Stimulated activated CD4-positive, alpha-beta T cell treated with anti-CD3 and anti-CD28 coated beads, Interleukin-15, amount 100 ng/mL, for 1 hour (primary cell): ENCODE measurements at places on chromosomes 2 and 18.

DNA sequence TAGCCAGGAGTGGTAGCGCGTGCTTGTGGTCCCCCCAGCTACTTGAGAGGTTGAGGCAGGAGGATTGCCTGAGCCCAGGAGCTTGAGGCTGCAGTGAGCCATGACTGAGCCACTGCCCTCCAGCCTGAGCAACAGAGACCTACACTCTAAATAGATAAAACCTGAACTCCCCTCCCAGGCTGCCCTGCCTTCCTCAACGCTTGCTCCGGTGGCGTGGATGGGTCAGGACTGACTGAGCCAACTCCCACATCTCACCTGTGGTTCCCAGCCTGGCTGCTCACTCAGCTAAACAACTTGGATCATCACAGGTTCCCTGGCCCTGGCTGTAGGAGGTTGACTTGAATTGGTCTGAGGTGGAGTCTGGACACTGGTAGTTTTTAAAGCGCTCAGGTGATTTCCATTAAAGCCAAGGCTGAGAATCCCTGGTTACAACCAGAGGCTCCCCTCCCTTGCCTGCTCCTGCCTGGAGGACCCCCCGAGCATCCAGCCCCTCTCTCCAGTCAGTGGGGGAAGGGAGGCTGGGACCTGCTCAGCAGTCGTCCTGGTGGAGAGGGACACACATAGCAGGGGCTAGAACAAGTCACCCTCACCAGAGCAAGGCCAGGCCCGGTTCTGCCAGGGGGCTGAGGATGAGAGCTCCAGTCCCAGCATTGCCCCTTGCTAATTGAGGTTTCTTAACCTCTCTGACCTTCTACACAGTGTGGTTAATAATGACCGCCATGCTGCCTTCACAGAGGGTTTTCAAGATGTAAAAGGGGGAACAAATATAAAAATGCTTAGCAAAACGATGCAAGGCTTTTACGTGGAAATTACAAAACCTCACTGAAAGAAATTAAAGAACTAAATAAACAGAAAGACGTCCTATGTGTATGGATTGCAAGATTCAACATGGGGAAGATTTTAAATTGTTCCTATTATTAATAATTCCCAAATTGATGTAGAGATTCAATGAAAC is 46.9 kb upstream of the TAF1B start:
- no peak for DNase-seq

DNA sequence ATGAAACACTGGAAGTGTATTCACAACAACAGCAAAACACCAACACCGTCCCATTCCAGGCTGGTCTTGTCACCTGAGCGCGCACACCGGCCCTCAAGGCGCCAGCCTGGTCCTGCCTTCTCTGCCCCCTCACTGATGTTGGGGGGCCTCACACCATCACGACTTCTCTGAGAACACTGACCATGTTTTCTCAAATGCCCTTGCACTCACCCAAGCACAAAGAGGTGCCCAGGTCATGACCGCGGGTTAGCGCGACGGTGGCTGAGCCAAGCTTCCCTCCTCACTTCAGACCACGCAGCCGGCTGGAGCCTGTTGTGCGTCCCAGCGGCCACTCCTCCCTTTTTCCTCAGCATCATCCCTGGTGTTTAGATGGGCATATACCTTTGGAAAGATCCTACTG is 101.3 kb upstream of the SALL3 start:
- DNase-seq: no peak

GRCh38 chr2:56749152-56749752 is 565.5 kb downstream of the CCDC85A start:
- DNase-seq: no peak

DNA sequence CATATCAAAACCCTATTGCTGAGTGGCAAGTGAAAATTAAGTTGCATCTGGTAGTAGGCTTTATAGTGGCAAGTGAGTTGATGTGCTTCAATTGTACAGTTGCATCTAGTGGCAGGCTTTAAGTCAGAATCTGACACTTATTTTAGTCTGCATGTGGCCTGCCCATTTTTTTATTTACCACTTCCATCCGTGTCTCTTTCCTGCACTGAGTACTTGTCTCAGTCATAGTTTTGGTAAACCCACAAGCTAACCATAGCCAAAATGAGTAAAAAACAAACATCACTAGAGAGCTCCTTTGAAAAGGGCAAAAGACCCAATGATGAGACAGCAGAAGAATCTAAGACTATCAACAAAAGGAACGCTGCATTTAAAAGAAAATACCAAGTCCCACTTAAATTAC is 96.0 kb upstream of the CRACDL start:
- DNase-seq: no peak

- no peak for DNase-seq
Observed at GRCh38 chr2:166862468-166863132, 25.7 kb upstream of the XIRP2 start.

- no peak for DNase-seq
Observed at GRCh38 chr2:131076707-131077106, 16.6 kb downstream of the FAM168B start.

DNA sequence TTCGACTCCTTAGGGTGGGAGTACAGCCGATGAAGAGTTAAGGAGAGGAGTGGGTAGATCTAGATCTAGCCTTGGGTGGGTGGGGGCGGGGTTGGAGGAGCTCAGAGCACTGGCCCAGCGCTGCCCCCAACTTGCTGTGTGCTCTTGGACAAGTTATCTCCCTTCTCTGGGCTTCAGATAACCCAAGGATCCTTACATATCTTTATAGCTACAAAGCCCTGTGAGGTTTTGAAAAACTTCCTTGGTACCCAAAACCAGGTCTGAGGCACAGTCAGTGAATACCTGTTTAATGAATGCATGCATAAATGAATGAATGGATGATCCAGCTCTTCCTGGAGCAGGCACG is 1.3 kb upstream of the ODC1 start:
- DNase-seq: no peak

DNA sequence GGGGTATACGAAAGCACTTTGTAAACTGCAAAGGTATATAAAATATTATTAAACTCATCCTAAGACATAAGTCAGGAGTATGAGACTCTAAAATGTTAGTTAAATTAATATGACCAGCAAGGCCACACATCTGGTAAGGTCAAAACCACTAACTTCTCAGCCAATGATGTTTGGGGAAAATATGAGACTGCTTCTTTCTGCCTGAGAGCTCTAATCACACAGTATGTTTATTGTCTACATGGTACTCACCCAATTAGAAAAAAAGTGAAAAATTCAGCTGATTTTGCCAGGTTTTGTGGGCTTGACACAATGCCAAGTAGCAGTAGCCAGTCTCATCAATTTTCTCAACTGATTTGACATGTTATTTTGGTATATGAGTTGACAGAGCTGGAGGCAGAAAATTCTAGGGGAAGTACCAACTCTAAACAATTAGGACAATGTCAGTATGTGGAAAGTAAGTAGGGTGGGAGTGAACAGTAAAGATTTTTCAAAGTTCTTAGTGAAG is 87.3 kb downstream of the ALK start:
- DNase-seq: no peak

GRCh38 chr2:98875081-98875728 is 60.8 kb downstream of the CRACDL start:
- no peak for DNase-seq
